ENCODE measurements at places on chromosomes 16 and 17.
A peak's percentile ranks its signal among the peaks of the same experiment; 100 is the strongest.

- no peak for DNase-seq
These were observed 475.7 kb downstream of the SHISA9 start for GRCh38 chr16:13377143-13377542.

DNA sequence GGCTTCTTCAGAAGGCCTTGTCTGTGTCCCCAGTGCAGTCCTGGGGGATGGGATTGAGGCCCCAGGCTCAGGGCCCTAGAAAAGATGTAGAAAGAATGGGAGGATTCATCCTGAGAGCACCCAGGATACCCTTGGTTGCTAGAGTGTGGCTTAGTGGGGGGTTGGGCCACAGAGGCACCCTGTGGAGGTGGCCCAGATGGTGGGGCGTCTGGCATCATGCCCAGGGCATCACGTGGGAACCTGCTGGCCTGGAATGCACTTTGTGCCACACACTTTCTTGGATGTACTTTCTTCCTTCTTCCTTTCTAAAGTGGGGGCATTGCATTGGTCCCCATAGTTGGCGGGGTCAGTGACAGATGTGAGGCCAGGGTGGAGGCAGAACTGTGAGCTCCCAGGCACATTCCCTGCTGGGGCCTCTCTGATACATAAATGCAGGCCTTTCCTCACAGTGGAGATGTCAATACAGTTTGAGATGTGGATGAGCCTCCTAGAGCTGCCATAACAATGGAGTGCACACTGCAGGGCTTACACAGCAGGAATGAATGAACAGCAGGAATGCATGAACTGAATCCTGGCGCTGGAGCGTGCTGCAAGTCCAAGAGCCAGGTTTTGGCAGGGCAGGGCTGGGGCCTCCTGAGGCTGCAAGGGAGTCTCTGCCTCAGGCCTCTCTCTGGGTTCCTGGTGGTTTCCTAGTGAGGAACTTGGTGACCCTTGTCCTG lies 43.3 kb downstream of the MGAT5B start:
- no peak for DNase-seq

- no peak for DNase-seq
These were observed 159.9 kb downstream of the ANKFN1 start for GRCh38 chr17:56313201-56313600.

DNA sequence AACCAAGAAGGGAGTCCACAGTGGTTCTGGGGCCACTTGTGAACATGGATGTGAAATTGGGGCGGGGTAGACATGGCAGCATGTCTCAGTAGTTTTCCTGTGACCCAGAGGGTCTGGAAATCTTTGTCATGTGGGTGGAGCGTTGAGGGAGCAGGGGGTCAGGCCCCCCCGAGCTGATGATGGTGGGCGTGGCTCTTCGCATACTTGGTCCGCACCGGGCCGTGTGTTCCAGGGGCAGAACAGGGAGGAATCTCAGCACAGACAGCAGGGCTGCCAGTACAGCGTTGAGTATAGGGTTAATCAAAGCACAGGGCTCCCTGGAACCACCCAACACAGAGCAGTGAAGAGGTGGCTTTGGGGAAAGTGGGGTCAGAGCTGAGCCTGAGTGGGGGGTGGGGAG lies 267.5 kb downstream of the SEC14L1 start:
- no peak for DNase-seq

DNA sequence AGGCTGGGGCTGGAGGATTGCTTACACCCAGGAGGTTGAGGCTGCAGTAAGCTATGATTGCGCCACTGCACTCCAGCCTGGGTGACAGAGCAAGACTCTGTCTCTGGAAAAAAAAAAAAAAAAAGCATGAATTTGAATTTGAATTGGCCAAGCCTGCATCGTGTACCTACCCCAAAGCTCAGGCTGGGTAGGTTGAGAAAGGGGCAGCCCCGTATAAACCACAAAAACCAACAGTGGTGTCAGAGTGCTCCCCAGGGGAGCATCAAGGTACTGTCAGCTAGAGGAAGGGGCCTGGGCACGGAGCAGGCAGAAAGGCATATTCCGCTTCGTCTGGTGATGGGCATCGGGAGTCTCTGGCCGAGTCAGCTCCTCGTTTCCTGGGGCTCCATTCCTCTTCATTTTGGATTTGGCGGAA lies 40.9 kb downstream of the RAP1GAP2 start:
- DNase-seq, result no peak

DNA sequence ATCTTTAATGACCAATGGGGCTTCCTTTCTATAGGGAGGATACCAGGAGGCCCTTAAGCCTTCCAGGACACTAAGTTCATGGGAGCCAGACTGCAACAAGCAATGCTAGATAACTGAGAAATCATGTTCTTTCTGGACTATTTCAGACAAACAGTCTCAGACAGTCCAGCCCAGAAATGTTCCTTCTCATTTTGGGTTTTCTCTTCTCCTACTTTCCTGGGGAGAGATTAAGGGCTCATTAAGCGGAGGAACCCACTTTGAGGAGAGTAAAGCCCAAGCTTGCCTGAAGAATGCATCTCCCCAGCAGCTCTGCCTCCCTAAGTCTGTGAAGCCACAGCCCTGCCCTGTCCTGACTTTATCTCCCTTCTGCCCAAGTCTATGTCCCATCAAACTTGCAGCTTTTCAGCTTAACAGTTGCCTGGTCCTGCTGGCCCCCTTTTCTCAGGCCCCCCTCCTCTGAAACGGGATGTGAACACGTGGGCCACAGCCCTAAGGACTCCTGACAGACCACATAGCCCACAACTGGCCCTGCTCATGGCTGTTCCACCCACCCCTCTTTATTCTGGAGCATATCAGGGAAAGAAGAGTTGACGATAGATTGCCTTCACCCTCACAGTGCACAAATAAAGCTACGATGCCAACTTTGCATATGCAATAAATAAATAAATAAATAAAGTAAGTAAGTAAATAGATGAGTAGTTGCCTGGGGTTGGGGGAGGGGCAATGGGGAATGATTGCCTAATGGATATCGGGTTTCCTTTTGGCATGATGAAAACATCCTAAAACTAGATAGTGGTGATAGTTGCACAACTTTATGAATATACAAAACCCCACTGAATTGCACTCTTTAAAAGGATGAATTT lies 111.0 kb downstream of the N4BP1 start:
- DNase-seq, result no peak

- peak; percentile 78 for DNase-seq
These were observed 218.5 kb upstream of the CIBAR2 start for GRCh38 chr16:85330694-85331188.

DNA sequence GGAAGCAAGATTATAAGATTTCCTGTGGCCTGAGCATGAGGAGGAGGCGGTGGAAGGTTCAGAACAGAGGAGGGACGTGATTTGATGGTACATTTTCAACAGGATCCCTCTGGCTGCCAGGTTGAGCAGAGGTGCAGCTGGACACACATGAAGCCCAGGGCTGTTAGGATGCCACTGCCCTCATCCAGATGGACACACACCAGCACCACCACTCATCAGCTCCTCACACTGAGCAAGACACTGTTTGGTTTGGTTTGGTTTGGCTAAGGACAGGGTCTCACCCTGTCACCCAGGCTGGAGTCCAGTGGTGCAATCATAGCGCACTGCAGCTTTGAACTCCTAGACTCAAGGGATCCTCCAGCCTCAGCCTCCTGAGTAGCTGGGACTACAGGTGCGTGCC lies 402.6 kb upstream of the C16orf82 start:
- DNase-seq, result no peak

GRCh38 chr16:2194166-2194834 lies 2.1 kb downstream of the CASKIN1 start:
- DNase-seq, result no peak

DNA sequence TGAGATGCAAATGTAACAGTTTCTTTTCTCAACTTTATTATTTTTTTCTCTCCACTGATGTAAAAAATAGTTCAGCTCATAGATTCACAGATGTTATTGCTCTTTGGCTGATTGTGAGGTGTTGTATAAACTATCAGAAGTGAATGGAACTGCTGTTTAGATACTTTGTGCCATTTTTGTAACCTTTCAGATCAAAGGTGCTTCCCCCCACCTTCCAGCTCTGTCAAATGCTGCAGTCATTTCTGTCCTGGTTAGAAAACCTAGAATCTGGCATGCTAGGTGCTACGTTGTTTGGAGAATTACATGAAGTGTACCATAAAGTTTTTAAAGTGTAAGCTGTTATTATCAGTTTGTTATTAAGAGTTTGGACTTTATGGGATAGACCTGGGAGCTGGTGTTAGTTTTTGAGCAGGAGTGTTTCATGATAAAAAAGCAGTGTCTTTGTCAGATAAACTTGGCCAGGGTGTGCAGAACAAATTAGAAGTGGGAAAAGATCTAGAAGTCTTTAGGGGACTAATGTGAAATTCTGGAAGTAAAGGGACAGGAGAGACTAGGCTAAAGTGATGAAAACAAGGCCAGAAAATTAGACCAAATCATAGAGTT lies 1.8 kb upstream of the WIPI1 start:
- DNase-seq, result no peak

DNA sequence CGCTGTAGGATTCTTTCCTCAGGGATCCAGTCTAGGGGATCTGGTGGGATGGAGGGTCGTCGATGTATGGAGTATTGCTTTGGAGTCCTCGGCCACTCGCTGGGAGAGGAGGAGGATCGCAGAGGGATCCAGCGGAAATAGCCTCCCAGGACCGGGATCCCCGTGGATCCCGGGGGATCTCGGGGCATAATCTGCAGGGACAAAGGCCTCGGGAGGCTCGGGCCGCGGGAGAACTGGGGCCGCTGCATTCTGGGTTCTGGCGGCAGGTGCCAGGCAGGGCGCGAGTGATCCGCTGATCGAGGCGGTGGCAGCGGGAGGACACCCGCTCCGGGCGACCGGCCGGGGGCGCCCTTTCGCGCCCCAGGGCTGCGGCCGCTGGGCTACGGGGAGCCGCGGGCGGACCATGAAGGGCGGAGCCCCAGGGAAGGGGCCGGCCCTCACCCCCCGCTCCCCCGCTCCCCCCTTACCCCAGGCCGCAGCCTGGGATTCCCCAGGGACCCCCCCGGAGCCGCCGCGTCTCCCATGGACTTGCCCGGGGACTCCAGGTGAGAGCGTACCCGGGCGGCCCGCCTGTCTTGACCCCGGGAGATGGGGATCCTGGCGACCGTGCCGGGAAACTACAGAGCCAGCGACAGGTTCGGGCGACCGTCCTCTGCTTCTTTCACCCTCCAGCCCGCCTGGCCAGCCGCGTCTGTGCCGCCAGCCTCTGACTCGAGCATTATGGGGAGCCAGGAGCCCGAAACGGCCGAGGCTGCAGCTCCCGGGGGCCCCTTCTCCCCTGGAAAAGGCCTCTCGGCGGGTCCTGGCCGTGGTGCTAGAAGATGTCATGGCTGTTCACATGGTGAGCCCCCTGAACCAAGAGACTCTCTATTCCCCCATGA lies 604 bp downstream of the PRR14 start:
- no peak for DNase-seq

GRCh38 chr17:67891481-67892119 lies 66.3 kb downstream of the BPTF start:
- no peak for DNase-seq

DNA sequence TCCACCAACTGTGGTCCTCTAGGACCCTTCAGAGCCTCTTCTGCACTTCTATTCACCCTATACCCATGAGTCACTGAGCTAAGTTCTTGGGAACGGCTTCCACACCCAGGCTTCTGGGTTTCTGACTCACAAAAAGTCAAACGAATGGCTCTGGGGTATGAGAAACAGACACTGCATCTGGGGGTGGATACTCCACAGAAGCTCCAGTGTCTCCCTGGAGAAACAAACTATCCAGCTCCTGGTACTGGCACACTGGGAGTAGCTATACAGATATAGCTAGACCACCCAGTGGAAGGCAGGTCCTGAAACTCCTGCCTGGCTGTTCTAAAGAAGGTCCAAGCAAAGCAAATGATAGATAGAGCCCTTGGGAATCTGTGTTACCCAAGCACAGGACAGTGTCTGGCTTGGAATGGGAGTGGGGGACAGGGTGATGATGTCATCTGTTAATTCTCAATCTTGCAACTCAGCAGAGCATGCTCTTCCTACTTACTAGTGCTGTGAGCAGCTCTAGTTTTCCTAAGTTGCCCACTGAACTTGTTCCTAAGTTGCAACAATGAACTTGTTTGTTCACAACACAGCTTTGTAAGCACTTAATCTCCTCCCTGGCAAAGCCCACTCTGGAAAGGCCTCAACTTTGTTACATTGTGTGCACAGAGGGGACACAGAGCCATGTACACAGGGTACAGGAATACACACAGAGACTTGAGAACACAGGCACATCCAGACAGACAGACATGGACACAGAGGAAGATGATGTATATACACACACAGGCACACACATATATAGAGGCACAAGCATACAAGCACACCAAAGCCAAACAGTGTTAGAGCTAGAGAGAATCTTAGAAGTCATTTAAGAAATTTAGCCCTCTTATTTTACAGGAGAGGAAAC lies 6.7 kb downstream of the MMP28 start:
- no peak for DNase-seq

- DNase-seq, result no peak
These were observed 69.2 kb downstream of the SOX9 start for GRCh38 chr17:72189768-72190593.

DNA sequence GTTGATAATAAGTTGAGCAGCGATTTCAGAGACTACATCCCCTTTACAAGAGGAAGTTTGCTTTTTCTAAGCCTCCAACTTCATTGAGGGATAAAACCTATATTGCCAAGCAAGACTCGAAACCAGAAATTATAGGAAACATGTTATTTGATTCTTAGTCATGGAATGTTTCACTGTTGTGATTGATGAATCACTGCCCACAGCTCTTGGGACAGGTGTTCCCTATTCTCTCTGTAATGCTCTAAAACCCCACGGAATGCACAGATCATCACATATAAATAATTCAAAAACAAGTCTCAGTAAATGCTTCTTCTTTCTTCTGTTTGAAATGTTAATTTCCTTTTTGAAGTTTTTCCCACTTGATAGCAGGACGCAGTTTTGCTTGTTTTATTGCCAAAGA lies 809.5 kb upstream of the GOT2 start:
- DNase-seq, result no peak

DNA sequence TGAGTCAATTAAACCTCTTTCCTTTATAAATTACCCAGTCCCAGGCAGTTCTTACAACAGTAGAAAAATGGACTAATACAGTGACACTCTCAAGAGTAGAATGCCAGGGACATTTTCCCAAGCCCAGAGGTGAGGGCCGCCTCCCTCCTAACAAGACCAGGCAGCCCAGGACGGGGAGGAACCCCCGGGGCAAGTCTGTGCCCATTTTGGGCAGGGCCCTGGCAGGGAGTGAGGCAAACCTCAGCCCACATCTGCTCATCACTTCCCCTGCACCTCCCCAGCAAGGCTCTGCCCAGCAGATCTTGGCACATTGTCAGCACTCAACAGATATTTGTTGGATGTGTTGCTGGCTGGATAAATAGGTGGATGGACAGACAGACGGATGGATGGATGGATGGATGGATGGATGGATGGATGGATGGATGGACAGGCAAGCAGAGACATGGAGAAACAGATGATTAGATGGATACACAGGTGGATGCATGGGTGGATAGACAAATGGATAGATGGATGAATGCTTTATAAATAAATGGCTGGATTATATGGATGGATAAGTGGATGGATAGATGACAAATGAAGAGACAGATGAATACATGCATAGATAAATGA lies 271.3 kb downstream of the PARN start:
- no peak for DNase-seq

Measured in brain pericyte (primary cell).